Posterior cingulate gyrus (tissue), 11 donors: ENCODE measurements at places on chromosomes 6 and 20.

GRCh38 chr20:41048461-41049301 is 20.1 kb downstream of the TOP1 start:
- no peak for DNase-seq

GRCh38 chr6:45479834-45480751 is 102.4 kb upstream of the SUPT3H start:
- no peak for DNase-seq

DNA sequence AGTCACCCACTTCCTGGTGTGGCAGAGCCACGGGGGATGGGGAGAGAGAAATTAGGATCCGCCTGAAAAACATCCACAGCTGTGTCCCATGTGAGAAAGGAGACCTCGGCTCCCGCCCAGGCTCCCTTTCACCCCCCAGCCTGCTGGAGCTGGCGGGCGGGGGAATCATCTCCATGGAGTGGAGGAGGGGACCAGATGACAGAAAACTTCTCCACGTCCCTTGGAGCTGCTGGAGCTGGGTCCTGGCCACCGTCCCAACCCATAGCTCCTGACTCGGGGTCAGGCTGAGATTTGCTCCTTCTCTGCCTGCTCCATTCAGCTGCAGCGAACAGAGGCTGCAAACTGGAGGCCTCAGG is 113.8 kb downstream of the CEBPB start:
- DNase-seq: peak; percentile 85

DNA sequence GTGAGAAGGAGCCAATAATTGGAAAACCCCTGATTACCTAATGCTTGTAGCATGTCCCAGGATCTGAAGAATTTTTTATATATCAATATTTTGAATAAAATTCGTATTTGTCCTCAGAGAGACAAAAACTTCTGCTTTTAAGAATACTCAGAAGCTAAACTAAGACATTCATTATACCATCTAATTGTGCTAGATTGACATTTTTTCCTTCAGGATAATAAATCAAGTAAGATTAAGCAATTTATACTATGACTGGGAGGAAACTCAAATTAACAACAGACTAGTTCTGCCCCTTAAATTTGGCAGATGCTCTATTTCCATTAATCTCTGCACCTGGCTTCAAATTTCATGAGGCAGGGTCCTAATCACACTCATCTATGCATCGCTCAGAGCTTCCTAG is 291.4 kb downstream of the PLCB1 start:
- DNase-seq: no peak

DNA sequence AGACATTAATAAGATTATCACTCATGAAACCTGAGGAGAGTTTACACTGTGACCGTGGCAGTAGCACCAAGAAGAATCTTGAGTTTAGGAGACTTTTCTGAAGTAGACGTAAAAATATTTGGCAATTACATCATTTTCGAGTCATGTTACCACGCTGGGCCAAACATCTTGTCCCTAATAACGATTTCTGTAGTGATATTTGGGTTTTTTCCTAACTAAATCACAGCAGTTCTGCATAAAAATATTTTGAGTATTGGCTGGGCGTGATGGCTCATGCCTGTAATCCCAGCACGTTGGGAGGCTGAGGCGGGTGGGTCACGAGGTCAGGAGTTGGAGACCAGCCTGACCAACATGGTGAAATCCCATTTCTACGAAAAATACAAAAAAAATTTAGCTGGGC is 262.4 kb downstream of the PHF3 start:
- DNase-seq: no peak

DNA sequence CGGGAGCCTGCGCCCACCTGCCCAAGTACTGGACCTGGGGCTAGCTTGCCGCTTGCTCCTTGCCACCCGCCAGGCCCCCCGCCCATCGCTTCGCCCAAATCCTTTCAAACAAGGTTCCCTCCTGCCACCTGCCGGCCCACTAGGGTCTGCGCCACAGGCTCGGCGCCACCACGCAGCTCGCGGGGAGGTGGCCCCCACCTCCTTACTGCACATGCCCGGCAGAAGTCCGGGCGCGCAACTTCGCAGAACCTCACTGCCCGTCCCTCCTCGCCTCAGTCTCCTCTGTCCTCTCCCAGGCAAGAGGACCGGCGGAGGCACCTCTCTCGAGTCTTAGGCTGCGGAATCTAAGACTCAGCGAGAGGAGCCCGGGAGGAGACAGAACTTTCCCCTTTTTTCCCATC is 11.2 kb downstream of the GNAS-AS1 start:
- DNase-seq: peak; percentile 90

DNA sequence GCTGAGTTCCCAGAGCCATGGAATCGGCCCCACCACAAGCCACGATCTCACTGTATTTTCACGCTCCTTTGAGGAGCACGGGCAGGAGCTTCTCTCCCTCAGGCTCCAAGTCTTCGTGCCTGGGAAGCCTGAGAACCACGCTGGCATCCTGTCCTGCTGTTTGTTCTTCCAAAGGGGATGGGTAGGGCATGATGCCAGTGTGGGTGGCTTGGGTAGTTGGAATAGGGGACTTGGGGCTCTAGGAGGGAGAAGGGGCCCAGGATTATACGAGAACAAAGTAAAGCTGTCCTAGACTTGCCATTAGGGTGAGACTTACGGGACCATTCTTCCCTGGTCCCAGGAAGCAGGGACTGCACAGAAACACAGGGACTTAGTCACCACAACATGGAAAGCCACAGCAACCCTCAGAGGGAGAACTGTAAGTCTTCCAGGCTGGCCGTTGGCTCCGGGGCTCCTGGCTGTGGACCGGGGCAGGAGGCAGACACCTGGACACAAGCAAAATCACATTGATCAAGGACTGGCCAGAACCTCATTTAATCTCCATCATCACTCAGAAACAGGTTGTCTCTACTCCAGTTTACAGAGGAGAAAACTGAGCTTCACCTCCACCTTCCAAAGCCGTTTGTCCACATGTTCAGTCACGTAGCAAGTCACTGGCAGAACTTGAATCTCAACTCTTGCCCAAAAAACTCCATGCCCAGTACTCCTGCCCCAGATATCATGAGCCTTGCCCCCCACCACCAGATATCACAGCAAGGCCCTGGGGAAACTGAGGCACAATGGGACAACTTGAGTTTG is 1.3 kb downstream of the CCN5 start:
- peak; percentile 56 for DNase-seq

DNA sequence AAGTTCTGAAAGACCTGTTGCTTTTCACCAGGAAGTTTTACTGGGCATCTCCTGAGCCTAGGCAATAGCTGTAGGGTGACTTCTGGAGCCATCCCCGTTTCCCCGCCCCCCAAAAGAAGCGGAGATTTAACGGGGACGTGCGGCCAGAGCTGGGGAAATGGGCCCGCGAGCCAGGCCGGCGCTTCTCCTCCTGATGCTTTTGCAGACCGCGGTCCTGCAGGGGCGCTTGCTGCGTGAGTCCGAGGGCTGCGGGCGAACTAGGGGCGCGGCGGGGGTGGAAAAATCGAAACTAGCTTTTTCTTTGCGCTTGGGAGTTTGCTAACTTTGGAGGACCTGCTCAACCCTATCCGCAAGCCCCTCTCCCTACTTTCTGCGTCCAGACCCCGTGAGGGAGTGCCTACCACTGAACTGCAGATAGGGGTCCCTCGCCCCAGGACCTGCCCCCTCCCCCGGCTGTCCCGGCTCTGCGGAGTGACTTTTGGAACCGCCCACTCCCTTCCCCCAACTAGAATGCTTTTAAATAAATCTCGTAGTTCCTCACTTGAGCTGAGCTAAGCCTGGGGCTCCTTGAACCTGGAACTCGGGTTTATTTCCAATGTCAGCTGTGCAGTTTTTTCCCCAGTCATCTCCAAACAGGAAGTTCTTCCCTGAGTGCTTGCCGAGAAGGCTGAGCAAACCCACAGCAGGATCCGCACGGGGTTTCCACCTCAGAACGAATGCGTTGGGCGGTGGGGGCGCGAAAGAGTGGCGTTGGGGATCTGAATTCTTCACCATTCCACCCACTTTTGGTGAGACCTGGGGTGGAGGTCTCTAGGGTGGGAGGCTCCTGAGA is at the start of gene HFE:
TSS of gene HFE (plus strand) at position 146 of the 832 bp plus-strand sequence. CDS start at position 158, 12 bp downstream.
- no peak for DNase-seq

- no peak for DNase-seq
Measured at GRCh38 chr6:97947841-97948240, 664.8 kb upstream of the MMS22L start.

DNA sequence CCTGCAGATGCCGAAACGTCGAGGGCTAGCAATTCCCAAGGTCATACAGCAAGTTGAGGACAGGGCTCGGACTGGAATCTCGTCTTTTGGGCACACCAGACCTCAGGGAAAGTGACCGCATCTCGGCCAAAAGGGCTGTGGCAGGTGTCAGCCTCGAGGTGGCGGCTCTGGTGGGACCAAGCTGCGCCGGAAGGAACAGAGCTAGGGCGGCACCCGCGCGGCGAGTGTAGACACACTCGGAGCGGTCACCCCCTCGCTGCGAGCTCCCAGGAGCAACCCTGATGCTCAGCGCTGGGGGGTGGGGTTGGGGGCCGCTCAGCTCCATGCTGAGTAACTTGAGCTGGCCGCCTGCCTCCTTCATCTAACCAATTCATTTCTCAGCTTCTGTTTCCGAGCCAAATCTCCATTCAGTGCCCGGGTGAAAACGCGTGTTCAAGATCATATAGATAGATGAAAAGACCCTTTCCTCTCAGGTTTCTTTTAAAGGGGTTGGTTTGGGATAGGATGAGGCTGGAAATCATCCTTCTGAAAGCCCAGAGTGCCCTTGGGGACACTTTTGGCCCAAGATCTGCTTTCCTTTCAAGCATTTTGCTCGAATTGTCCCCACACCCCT is 2.2 kb upstream of the TUBB2B start:
- no peak for DNase-seq

DNA sequence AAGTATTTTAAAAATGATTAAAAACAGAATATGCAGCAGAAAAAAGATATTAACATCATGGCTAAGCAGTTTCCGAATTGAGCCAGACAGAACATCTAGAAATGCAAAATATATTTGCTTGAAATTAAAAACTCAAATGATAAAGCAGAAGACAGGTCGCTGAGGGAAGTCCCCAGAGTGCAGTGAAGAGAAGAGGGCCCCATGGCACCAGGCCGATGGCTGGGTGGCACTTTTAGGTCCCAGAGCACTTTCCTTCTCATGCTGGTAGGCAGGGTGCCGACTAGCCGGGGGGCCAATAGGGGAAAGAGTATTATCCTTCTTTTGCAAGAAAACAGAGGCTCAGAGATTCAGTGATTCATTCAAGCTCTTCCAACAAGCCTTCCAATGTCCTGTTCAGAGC is 58.9 kb downstream of the MYH7B start:
- DNase-seq: no peak

DNA sequence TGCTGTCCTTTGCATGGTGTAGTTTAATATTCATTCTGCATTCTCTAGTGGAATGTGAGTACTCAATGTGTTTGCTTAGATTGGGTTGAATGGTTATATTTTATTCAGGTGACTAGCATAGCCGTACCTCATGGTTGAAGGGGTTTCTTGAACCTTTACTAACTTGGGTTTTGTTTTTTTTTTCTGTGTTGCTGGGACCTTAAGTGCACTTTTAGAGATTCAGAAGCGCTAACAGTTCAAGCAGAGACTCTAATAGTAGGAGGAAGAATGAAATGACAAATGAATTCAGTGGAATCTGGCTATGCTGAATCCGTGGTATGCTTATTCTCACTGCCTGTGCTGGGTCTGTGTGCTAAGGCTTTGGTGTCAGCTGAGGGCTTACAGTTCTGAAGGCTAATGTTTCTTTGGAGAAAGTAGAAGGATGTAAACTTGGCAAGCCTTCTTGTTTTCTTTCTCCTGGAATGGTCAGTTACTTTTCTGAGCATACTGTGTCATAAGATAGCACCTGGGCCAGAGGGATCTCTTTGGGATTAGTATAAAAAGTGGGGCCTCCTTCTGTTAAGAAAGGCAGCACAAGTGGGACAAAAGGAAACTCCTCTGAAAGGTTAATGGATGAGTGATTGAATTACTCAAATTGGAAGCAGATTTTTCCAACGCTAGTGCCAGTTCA is 28.7 kb downstream of the RNF144B start:
- DNase-seq: no peak

DNA sequence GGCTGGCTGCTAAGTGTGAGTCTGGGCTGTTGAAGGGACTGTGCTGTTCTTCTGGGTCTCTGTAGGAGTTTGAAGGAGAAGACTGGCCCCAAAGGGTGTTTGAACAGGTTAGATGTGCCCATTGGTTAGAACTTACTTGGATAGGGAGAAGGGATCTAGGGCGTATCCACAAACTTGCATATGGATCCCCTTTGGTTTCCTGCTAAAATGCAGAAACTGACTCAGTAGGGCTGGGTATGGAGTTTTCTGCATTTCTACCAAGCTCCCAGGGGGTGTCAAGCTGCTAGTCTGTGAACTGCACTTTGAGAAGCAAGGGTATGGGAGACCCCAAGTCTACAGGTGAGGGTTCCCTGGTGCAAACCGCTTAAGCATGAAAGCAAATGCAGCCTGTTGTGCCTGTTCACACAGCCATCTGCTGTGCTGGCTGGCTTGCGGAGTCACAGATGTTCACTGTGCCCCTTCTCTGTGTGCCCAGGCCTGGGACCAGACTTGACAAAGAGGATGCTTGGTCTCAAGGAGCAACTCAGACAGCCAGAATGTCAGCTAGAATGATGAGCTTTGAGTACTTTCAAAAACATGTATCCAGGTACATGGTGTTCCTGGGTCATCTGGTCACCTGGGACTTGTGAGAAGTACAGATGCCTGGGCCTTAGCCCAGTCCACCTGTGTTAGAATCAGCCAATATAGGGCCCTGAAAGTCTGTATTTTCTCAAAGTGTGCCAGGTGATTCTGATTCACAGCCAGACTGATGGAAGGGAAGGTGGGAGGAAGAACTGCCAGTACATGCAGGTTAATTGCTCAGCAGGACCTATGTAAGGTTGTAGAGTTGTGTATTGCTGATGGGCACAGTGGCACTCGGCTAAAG is 7.4 kb downstream of the PPP1R16B start:
- no peak for DNase-seq

DNA sequence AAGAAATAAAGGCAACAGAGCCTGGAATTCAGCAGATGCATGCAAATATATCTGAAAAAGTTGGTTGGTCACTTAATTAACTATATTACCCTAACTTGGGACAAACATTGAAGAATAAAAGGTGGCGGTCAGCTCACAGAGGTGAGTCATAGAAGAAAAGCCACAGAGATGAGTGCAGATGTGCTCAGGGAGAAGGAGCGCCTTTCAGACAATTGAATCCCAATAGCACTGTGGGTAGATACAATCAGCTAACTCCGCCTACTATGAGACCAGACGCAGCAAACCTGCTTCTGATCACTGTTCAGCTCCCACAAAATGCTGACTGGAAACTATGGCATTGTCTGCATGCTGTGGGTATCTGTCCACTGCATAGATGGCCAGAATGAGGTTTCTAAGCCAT is 447.8 kb downstream of the PTPRT start:
- DNase-seq: no peak

GRCh38 chr20:11467436-11467835 is 450.3 kb upstream of the BTBD3 start:
- DNase-seq: no peak

- no peak for DNase-seq
Measured at GRCh38 chr6:165456286-165456685, 146.9 kb upstream of the C6orf118 start.

DNA sequence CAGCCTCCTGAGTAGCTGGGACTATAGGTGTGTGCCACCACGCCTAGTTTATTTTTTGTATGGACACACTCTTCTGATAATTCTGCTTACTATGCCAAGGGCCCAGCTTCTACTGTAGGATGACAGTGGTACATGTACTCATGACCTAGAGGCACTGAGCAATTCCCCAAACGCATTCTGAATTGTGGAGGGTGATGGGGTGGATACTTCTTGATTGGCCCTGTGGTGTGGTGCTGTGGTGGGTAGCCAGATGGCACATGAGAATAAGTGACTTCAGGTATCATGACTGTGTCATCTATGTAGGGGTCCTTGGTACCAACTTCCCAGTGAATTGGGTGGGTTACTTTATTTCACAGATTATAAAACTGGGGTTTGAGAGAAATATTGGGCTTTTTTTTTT is 11.0 kb downstream of the DNMT3B start:
- DNase-seq: no peak
